ENCODE measurements at places on chromosomes 5 and 9.

DNA sequence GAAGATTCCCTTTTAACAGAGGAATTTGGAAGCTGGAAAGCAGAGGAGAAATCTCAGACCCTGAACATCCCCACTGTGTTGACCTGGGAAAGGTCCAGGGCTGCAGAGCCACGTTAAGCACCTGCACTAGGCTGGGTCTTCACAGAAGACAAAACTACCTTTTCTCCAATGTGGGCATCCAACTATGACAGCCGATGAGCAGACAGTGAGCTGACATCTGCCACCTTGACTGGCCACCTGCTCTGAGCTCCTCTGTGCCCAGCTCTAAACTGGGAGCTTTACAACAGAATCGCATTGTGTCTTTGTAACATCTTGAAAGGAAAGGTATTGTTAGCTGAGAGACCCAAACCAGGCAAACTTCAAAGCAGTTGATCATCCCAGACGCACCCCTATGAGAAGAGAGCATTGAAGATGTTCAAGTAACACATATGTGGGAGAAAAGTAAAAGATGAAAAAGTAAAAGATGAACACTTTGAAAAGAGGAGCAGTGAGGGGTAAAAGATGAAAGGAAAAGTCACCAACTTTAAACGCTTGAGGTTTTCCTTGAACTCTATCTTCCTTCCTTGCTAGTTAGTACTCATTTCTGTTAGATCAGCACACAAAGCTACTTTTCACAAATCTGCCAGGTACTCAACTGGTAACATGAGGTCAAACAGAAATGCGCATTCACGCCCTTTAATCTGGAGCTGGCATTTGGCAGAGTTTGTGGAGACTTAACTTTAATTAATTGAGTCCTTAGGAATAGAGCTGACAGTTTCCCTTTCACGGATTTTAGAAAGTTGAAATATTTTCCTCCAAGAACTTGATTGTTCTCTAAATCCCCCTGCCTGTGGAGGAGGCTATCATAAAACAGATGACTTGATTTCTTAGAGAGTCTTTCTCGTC, 53.2 kb upstream of the CTXN3 start:
- no peak for DNase-seq

DNA sequence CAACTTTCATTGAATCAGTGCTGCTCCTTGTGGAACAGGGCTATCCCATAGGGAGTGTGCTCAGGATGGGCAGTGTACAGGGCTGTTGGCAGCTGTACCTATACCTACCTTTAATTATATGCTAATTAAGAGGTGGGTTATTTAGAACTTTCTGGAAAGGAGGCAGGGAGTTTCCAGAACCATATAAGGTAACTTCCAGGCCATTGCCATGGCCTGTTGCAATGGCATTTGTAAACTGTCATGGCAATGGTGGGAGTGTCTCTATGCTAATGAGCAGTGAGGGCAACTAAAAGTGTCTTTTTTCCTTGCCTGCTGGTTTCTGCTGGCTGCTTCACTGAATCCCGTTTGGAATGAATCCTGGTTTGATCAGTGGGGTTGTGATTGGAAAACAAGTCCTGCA, 2.3 kb upstream of the ARHGAP26 start:
- no peak for DNase-seq

DNA sequence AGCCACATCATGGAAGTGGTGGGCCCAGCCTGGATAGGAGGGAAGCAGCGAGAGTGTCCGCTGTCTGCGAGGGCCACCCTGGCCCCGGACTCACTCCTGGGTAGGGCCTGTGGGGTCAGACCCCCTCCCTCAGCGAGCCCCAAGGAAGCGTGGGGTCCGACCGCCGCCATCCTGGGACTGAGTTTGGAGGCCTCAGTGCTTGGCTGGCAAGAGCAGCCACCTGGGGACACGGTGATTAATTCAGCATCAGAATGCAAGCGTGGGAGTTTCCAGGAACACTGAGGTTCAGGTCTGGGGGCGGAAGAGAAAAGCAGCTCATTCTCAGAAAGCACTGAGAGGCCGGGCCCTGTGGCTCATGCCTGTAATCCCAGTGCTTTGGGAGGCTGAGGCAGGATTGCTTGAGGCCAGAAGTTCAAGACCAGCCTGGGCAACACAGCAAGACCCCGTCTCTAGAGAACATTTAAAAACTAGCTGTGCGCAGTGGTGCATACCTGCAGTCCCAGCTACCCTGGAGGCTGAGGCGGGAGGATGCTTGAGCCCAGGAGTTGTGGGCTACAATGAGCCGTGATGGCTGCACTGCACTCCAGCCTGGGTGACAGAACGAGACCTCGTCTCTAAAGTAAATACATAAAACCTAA, 18.3 kb upstream of the CAMSAP1 start:
- DNase-seq = no peak

DNA sequence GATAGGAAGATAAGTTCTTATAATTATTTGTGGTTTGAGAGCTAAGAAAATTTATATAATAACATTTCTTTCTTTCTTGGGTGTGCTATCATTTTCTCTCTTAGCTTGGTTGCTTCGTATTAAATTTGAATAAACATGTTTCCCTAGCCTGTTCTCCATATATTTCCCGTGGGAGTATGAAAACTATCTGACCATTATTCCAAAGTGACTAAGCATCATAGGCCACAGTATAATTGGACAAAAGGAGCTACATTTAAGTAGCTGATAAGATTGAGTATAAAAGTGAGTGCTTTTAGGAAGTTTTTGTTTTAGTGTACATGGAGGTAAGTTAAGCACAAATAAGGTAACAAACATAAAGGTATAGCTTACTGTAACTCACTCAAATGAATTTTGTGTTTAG, 8.4 kb upstream of the OSMR start:
- DNase-seq = no peak

GRCh38 chr5:33558489-33558888, 117.7 kb downstream of the TARS1 start:
- DNase-seq = no peak

DNA sequence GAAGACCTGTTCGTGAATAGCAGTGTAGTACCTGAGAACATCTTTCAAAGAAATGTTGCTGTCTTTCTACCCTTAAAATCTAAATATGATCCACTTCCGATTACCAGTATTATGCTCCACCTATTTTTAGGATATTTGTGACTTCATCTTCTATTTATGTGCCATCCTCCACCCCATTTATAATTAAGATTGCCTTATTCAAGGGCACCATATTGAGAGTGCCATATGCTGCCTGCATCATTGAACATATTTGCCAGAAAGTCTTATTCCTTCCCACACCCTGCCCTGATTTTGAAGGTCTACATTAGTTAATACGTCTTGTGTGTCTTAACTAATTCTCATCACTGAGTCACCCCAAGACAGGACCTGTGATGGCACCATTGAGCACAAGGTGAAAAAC, 1076.7 kb downstream of the CDH12 start:
- no peak for DNase-seq
